ENCODE measurements at places on chromosomes 3 and 15. TPM values are rescaled to one million over a fixed set of nuclear protein-coding genes. Genes with fewer than 3 reads are reported as not detected.

Gene APOD
- total RNA-seq = not detected

DNA sequence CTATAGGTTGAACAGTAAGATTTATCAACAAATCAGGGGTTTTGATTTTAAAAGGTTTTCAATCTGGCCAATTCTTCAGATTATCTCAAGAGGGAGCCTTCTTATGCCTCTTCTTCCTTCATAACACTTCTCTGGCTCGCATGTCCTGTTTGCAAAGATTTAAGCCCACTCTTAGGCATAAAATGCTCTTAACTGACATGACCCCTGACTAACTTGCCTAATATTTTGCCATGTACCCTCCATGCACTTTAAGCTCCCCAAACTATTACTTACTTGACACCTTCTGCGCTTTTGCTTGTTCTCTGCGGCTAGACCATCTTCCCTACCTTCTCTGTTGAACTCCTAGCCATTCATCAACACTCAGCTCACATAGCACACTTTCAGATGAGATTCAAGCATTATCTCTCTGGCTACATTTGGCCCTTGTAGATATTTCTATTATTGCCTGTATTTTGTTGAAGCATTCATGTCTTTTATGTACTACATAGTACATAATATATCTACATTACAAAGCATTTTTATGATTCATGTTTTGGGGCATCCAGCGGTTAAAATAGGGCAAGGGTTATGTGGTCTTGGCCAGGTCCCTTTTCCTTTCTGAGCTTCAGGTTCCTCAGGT lies 1.0 kb upstream of the ARIH1 start:
- peaks cover 33% of the 10 kb centered on the region for H3K4me1 ChIP-seq
- DNase-seq = no peak
- H3K36me3 ChIP-seq = peaks cover 25% of the 10 kb centered on the region
- no peaks in the 10 kb centered on the region for H3K27me3 ChIP-seq
- peak overlapping the region; percentile 97 for H3K4me3 ChIP-seq

Gene UROC1
- not detected for total RNA-seq

GRCh38 chr3:182989566-182989965 lies 9.2 kb upstream of the DCUN1D1 start:
- no peak overlapping the region for H3K4me3 ChIP-seq
- no peak overlapping the region for H3K27ac ChIP-seq
- peaks cover 2% of the 10 kb centered on the region for H3K36me3 ChIP-seq
- H3K27me3 ChIP-seq = no peaks in the 10 kb centered on the region

Gene DUOXA2
- not detected for total RNA-seq

Gene P4HTM
- total RNA-seq = 20.7 TPM

- H3K4me1 ChIP-seq = peaks cover 28% of the 10 kb centered on the region
- peaks cover 8% of the 10 kb centered on the region for H3K36me3 ChIP-seq
- H3K27ac ChIP-seq = no peak overlapping the region
- DNase-seq = no peak
- H3K27me3 ChIP-seq = no peaks in the 10 kb centered on the region
Measured at GRCh38 chr3:57791245-57791644, 35.1 kb downstream of the SLMAP start.

GRCh38 chr15:90103701-90104329 lies 1.5 kb upstream of the IDH2 start:
- no peak for DNase-seq
- peaks cover 33% of the 10 kb centered on the region for H3K4me1 ChIP-seq
- peaks cover 12% of the 10 kb centered on the region for H3K36me3 ChIP-seq

Gene ITGA11
- total RNA-seq = 1.7 TPM

Gene ZDHHC19
- total RNA-seq = not detected

DNA sequence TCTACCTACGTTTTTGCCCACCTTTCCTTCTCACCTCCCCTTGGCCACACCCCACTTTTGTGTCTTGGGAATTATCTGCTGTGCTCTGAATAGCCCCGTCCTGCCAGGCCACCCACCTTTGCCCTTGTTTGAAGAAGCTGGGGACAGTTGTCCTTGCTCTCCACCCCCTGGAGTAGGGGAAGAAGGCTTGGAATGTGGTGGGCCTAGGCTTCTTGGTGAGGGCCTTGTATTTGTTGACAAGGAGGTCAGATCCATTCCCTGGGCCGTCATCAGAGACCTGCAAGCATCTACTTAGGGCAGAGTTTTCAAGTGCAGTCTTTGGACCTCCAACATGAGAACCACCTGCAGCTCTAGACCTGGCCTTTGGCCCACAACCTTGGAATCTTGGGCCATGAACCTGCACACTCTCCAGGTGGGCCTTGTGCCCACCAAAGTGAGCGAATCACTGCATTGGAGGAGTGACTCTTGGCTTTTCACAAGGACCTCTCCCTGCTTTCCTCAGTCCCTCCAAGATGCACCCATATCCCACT lies 160.6 kb downstream of the APBA2 start:
- H3K27ac ChIP-seq = no peak overlapping the region
- H3K4me1 ChIP-seq = peaks cover 80% of the 10 kb centered on the region
- peaks cover 4% of the 10 kb centered on the region for H3K36me3 ChIP-seq

- no peak for DNase-seq
- H3K4me3 ChIP-seq = no peak overlapping the region
- H3K27me3 ChIP-seq = no peaks in the 10 kb centered on the region
Measured at GRCh38 chr3:189317911-189318310, 146.1 kb downstream of the TPRG1 start.

GRCh38 chr3:138260611-138261010 lies 69.0 kb downstream of the NME9 start:
- H3K4me1 ChIP-seq = peaks cover 9% of the 10 kb centered on the region
- no peak overlapping the region for H3K4me3 ChIP-seq
- no peak for DNase-seq
- H3K36me3 ChIP-seq = peaks cover 12% of the 10 kb centered on the region

Gene NOX5
- not detected for total RNA-seq

DNA sequence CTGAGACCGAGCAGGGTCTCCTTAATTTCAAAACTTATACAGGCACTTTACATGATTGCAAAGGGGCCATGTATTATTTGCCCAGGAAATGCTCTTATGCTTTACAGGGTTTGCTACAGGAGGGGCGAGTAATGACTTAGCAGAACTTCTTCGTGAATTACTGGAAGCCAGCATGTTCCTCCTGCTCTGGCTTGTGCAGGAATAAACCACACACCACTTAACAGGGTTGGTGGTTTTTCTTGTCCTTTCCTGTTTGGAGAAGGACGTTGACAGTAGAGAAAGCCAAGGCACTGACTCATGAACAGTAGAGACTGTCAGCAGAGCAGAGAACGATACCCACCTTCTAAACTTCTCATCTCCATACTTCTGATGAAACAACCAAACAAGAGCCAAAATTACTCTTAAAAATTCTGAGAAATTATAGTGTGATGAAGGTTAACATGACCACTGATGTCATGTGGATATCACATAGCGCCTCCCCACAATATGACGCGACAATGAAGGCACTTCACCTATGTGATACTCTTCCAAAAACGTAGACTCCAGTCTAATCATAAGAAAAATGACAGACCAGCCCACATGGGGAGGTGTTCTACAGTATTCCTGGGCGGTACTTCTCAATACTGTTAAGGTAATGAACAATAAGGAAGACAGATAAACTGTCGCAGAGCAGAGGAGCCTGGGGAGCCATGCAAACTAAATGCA lies 24.7 kb upstream of the MCTP2 start:
- DNase-seq = peak; percentile 49
- peak overlapping the region; percentile 29 for H3K4me3 ChIP-seq
- H3K27ac ChIP-seq = peak overlapping the region; percentile 74
- H3K36me3 ChIP-seq = peaks cover 3% of the 10 kb centered on the region
- H3K4me1 ChIP-seq = peaks cover 22% of the 10 kb centered on the region

DNA sequence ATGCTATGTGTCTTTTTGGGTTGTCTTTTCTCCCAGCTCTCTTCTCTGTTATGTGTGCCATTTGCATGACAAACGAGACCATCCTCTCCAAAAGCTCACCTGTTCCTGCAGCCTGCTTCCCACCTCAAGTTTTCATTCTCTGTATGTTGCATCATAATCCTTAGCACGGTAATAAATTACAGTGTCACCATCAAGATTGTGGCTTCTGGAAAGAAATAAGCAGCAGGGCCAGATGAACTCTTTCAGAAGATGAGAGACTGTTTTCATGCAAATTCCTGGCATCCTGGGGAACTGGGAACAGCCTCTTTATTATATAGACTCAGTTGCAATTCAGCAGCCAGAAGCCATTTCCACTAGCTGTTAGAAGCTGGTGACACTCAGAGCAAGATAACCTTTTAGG lies 436.7 kb downstream of the EPHB1 start:
- DNase-seq = no peak
- H3K36me3 ChIP-seq = no peaks in the 10 kb centered on the region
- no peak overlapping the region for H3K27ac ChIP-seq
- H3K4me3 ChIP-seq = no peak overlapping the region
- H3K27me3 ChIP-seq = no peaks in the 10 kb centered on the region
- no peaks in the 10 kb centered on the region for H3K4me1 ChIP-seq

Gene REC114
- total RNA-seq = not detected

Gene CCR3
- total RNA-seq = not detected

DNA sequence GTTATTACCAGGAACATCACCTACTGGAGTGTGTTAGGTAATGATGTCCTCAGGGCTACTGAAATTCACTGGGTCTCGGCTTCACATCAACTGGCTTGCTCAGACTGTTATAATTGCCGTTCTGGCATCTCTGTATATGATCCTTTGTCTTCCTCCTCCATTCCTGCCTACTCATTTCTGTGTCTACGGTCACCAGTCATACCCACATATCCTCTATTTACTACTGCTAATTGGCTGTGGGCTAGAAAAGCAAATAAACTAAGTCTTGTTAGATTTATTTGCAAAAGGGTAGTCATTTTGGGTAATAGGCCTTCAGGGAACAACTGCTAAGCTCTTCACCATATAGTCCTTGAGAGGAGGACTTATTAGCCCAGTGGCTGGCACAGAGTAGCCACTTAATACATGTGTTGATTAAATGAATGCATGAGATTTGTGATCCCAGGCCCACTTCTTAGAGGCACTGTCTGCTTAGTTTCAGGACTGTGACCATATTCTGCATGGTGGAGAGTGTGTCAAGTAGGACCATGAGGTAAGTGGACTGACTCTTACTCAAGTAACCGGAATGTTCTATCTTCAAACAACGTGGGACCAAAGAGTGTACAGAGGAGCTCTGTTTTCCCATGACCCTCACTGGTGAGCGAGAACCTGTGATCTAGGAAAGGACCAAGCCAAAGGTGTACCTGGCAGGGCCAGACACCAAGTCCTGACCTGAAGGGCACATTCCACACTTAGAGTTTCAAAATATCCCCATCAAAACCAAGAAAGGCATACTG lies 13.2 kb downstream of the ZDHHC3 start:
- no peaks in the 10 kb centered on the region for H3K27me3 ChIP-seq
- H3K4me1 ChIP-seq = peaks cover 37% of the 10 kb centered on the region

GRCh38 chr3:189580190-189580589 lies 51.0 kb upstream of the TP63 start:
- no peak overlapping the region for H3K27ac ChIP-seq
- H3K27me3 ChIP-seq = no peaks in the 10 kb centered on the region
- DNase-seq = no peak
- peaks cover 7% of the 10 kb centered on the region for H3K36me3 ChIP-seq
- peaks cover 19% of the 10 kb centered on the region for H3K4me1 ChIP-seq

Gene XCR1
- not detected for total RNA-seq

Gene COL8A1
- total RNA-seq = not detected

DNA sequence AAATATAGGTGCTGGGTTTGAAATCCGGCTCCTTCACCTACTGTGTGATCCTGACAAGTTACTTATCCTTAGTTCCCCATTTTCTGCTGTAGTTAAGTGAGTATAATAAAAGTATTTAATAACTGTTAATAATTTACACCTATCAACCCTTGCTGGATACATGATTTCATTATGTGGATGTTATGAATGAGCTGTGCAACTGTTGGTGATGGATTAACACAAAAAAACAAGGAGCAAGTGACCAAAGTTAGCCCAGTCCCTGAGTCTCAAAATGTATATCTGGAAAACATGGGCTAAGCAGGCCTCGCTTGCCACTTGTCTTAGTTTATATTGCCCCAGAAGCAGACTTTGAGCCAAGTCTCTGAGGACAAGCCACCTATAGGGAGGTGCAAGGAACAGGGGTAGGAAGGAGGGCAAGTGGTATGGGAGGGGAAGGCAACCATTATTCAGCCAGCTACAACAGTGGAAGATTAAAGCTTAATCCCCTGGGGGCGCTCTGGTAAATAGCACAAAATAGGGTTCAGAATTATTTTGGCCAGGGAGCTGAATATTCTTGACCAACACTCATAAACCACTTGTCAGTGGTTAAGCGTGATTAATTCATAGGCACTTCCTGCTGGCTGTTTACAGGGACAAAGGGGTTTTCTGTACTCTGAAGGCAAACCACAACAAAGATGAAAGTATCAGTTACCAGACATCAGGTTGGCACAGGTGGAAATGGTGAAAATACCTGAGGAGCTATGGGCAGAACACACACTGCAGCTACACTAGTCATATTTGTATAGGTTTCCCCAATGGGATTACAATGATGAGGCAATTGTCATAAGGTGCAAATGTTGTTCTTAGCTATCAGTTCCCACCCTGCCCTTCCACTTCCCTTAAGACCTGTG lies 76.2 kb downstream of the TRIM42 start:
- no peak overlapping the region for H3K27ac ChIP-seq
- no peaks in the 10 kb centered on the region for H3K36me3 ChIP-seq
- no peak overlapping the region for H3K4me3 ChIP-seq
- H3K4me1 ChIP-seq = peaks cover 11% of the 10 kb centered on the region
- no peaks in the 10 kb centered on the region for H3K27me3 ChIP-seq

- no peak for DNase-seq
- no peaks in the 10 kb centered on the region for H3K27me3 ChIP-seq
- no peaks in the 10 kb centered on the region for H3K36me3 ChIP-seq
- no peaks in the 10 kb centered on the region for H3K4me1 ChIP-seq
Measured at GRCh38 chr3:182393830-182394367, 399.4 kb upstream of the ATP11B start.

- DNase-seq = no peak
- no peaks in the 10 kb centered on the region for H3K27me3 ChIP-seq
- no peak overlapping the region for H3K4me3 ChIP-seq
- no peak overlapping the region for H3K27ac ChIP-seq
Measured at GRCh38 chr3:57383406-57383805, 90.9 kb upstream of the ASB14 start.

DNA sequence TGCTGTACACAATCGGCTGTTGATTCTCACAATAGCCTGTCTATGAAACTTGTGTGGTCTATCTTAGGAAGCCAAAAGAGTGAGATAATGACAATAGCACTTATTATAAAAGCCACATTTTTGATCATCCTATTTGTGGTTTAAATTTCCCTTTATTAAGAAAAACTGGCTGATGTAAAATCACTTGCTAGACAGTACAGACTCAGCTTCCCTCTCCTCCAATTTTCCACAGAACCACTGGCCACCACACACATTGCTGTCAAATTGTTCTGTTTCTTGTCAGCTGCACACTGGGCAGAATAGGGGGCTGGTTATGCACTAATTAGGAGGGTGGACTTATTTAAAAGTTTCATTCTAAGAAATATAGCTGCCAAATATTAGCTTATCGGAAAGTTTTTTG lies 425.9 kb downstream of the EPHA3 start:
- no peaks in the 10 kb centered on the region for H3K4me1 ChIP-seq
- H3K4me3 ChIP-seq = no peak overlapping the region
- no peak for DNase-seq
- H3K27ac ChIP-seq = no peak overlapping the region

Gene KCNH8
- not detected for total RNA-seq
